ENCODE measurements at places on chromosomes 4 and X.

DNA sequence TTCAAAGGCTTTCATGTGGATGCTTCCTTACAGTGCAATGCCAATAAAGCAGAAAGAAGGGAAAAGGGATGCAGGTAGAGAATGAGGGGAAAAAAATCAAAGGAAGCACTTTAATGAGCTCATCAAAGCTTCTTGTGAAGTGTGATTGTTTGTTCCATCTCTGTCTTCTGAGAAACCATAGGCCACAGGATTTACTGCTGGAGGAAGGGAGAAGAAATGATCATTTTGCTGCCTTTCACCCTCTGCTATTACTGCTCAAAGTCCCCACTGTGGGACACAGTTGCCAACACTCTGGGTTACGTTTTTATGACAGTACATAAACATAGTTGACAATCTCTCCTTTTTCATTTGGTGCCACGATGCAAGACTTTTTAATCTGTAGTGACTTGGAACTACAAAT is 558.0 kb upstream of the TECRL start:
- no peak for DNase-seq

- DNase-seq, result no peak
Measured at GRCh38 chr4:26181616-26182015, 139.2 kb upstream of the RBPJ start.

- DNase-seq, result no peak
Measured at GRCh38 chr4:17058916-17059741, 160.7 kb upstream of the LDB2 start.

DNA sequence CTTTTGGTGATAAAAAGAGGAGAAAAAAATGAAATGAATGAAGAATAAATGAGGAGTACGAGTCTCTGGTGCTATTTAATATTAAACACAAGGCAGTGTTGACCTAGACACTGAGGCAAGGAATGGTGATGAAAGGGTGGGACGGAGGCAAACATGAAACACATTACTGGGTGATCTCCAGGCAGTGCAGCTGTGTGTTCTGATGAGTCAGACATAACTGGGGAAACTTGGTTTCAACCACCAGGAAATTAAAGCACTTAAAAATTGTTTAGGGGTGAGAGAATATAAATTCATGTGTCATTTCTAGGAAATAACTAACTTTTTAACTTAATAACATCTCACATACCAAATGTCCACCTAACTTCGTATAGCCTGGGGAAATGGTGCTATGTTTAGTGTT is 19.7 kb upstream of the CXCL6 start:
- no peak for DNase-seq

DNA sequence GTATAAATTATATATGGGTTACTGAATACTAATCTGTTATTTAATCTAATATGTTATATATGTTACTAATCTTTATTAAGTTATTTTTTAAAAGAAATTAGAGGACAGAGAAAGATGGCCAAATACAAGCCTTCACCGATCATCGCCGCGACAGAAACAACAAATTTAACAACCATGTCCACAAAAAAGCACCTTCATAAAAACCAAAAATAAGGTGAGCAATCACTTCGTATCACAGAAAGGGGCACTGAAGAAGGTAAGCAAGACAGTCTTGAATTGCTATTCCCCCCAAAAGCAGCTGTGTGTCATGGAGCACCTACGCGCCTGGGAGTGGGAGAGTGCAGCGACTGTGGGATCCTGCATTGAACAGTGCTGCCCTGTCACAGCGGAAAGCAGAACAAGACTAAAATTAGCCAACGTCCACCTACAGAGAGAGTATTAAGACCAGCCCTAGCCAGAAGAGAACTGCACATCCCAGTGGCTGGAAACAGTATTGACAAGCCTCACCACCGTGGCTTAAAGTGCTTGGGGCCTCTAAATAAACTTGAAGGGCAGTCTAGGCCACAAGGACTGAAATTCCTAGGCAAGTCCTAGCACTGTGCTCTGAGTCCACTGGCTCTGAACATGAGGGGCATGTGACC is 38.5 kb downstream of the LRBA start:
- DNase-seq, result no peak

DNA sequence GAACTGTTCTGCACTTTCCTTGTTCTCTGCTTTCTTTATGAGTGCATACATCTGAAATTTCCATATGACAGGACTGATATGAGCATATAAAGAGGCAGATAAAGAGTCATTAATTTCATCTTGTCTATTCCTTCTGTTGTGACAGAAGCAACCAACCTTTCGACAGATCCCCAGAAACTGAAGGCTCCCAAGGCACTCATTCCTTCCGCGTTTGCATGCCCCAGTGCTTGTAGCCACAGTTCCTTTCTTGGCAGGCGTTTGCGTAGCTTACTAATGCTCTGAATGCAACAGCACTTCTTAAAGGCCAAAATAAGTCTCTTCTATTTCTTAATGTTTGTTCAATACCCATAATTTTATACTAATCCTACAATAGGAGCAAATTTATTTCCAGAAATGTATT is 94.0 kb upstream of the TBL1X start:
- no peak for DNase-seq

GRCh38 chr4:17230727-17231126 is 281.2 kb downstream of the QDPR start:
- DNase-seq, result no peak

GRCh38 chr4:4640692-4641091 is 98.8 kb upstream of the STX18 start:
- no peak for DNase-seq

GRCh38 chr4:47210828-47211227 is 179.5 kb downstream of the GABRB1 start:
- no peak for DNase-seq

DNA sequence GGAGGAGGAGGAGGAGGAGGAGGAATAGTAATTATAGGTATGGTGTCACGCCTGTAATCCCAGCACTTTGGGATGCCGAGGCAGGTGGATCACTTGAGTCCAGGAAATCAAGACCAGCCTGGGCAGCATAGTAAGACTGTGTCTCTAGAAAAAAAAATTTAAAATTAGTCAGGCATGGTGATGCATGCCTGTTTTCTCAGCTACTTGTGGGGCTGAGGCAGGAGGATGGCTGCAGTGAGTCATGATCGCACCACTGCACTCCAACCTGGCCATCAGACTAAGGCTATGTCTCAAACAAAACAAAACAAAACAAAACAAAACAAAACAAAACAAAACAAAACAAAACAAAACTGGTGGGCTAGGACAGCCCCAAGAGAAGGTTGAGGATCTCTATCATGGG is 3.0 kb downstream of the STARD8 start:
- no peak for DNase-seq

DNA sequence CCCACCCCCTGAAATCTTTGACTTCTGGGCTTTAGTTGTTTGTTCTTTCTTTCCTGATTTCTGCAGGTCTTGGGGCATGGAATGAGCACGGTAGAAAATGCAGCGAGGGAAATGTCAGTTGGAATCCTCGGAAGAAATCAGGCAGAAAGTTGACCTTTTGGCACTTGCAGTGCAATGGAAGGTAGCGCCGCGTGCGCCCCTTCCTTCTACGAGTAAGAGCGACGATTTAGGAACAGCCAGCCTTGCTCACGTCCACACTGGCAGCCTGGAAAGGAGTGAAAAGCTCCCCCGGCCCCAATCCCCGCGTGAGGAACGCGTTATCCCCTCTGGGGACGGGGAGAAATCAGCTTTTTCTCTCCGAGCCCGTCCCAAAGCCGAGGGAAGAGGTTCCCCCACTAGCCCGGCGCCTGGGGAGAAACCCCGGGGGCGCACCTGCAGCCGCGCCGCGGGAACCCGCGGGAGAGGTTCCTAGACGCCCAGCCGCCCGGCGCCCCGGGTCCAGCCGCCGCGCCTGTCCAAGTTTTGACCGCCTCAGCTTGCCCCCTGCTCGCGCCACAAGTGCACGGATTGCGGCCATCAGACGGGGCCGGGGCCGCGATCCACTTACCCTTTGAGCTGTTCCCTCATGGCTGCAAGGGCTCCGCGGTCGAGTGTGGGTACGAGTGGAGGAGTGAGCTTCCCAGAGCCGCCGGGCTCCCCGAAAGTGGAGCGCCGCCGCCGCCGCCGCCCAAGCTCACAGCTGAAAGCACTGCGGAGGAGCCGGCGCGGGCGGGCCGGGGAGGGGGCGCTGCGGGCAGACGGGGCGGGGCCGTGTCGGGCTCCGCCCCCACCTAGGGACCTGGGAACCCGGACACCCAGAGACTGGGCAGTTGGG is 194.6 kb upstream of the FTHL17 start:
- DNase-seq, result no peak

Measured in activated CD8-positive, alpha-beta memory T cell treated with anti-CD3 and anti-CD28 coated beads for 1 hour (primary cell).